ENCODE measurements at places on chromosomes 12 and 14. TPM values are rescaled to one million over a fixed set of nuclear protein-coding genes. Genes with fewer than 3 reads are reported as not detected.

GRCh38 chr14:54396183-54396492 is 669 bp upstream of the CDKN3 start:
- DNase-seq = no peak

- DNase-seq = no peak
Measured at GRCh38 chr14:99316281-99317163, 44.5 kb upstream of the BCL11B start.

DNA sequence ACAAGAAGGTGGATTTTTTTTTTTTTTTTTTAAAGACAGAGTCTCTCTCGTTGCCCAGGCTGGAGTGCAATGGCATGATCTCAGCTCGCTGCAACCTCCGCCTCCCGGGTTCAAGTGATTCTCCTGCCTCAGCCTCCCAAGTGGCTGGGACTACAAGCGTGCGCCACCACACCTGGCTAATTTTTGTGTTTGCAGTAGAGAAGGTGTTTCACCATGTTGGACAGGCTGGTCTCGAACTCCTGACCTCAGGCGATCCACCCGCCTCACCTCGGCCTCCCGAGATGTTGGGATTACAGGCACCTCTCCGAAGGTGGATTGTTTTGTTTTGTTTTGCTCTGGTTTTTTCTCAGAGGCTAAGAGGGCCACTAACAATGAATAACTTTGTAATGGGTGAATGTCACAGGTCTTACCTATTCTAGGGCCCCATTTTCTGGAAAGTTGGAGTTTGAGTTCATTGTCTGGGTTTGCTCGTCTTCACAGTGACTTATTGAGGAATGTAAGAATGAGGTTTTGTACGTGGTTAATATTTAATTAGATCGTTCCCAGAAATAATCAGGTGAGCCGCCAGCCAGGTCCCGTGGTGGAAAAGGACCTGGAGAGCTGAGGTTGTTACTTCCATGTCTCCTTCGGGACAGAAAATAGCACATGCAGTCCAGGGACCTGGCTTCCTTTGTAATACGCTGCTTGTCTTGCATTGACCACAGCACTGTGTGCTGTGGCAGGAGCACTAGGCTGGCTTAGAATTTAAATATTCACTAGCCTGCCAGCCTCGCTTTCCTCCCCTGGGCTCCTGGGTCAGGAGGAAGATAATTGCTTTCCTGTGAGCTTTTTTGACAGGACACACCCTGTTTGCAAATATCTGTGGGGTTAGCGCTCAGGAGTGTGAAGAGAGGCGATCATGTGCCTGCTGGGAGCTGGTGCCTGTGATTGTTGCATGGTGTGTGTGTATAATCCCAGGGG is 2.3 kb downstream of the HIP1R start:
- DNase-seq = no peak

DNA sequence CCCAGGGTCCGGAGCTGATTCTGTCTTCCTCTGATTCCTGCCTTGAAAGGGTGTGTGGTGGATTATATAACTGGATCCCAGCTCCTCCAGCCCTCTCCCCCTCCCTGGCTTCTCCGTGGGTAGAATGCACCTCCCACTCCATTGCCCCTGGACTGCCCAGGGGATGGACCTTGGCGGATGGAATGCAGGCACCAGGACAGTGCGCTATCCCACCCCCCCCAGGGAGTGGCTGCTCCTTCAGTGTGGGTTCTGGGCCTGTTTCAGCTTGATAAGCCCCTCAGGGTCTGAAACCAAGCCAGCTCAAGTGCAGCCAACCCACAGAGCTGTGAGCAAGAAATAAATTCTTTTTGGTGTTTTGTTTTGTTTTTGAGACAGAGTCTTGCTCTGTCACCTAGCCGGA is 112.4 kb upstream of the TMEM132D start:
- DNase-seq = no peak

GRCh38 chr12:130863298-130863697 is 8.6 kb upstream of the RAN start:
- DNase-seq = no peak

DNA sequence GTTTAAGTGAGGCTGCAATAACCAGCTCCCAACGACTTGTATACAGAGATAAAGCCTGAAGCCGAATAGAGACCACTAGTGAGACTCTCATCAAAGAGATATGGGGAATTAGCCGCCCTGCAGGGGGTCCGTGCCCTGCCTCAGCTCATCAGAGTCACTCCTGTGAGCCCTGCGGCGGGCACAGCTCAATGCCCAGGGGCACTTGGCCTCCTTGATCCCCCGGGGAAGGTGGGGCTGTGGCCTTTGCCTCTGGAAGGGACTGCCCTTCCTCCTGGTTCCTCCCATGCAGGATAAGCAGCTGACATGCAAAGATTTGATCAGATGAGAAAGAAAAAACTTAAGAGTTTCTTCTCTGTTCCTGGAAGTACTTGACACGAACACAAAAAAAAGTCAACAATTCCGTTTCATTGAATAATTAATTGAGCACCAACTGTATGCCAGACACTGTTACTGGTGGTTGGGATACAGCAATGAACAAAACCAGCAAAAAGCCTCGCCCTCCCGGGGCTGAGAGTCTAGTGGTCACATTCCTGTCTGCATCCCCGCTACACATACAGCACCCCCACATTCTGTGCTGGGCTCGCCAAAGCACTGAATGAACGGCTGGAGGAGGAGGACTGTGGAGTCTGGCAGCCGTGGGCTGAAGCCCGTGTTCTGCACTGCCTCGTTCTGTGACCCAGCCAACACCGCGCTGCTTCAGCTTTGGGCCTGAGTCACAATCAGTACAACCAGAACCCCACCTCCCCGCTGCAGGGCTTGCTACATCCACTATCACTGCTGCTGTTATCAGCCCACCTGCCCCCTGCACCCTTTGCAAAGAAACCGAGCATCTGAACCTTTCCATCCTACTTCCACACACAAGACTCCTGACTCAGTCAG is 10.3 kb downstream of the TTC7B start:
- DNase-seq = peak; percentile 72

DNA sequence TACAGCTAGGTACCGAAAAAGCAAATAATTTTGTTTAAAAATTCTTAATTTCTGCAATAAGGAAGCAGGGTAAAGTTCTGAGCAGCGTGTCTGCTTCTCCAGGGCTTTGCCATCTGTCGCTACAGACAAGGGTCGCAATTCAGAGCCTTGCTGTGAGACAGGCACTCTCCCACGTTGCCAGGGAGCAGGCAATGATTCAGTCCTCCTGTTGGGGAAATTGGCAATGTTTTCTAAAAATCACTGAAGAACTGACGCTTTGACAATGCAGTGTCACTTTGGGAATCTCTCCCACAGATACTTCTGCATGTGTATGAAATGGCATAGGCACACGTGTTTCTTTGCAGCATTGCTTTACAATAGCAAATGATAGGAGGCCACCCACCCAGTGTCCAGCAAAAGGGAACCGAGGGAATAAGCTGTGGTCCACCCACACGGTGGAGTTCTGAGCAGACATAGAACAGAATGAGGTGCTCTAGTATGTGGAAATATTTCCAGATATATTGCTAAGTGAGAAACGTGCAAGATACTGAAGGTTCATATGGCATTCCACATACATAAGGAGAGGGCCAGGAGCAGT is 16.0 kb upstream of the HIP1R start:
- no peak for DNase-seq

GRCh38 chr12:19547271-19547671 is 108.0 kb downstream of the AEBP2 start:
- no peak for DNase-seq

Gene ZNF740
- 29.4 TPM for total RNA-seq

Gene RAD9B
- 0.67 TPM for total RNA-seq

Gene TAS2R42
- not detected for total RNA-seq

Gene GUCY2C
- not detected for total RNA-seq

Gene ADAM20
- 0.40 TPM for total RNA-seq
